ENCODE measurements at places on chromosomes 7 and 10.
A peak's percentile ranks its signal among the peaks of the same experiment; 100 is the strongest.

DNA sequence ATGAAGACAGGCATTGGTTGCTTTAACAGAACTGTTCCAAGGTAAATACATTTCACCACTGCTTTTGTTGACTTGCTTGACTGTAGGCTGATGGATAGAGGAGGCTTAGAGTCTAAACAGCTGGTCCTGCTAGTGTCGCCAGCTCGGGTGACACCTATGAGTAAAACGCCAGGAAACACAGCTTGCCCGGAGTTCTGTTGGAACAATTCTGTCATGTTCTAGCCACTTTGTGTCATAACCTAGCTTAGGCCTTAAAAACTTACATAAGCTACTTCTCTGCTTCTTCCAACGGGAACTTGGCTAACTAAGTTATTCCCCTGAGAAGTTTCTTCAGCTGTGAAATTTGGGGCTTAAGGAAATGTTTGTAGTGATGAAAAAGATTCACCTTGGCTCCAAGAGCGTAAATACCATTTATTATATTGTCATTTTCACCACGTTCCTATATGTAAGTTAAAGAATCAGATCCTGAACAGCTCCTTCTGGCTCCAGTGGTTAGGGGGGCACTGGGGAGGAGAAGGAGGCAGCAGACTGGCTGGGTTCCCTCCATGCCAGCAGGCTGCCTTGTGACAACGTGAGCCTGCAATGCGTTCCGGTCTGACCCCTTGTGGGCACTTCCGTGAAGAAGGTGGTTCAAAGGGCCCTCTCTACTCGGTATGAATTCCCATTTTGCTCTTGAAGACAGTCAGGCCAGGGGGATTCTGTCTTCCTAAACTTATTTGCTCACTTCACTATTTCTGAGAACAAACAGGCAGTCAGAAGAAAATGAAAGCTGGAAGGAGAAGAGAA, 253.2 kb downstream of the BMPER start:
- DNase-seq = no peak

DNA sequence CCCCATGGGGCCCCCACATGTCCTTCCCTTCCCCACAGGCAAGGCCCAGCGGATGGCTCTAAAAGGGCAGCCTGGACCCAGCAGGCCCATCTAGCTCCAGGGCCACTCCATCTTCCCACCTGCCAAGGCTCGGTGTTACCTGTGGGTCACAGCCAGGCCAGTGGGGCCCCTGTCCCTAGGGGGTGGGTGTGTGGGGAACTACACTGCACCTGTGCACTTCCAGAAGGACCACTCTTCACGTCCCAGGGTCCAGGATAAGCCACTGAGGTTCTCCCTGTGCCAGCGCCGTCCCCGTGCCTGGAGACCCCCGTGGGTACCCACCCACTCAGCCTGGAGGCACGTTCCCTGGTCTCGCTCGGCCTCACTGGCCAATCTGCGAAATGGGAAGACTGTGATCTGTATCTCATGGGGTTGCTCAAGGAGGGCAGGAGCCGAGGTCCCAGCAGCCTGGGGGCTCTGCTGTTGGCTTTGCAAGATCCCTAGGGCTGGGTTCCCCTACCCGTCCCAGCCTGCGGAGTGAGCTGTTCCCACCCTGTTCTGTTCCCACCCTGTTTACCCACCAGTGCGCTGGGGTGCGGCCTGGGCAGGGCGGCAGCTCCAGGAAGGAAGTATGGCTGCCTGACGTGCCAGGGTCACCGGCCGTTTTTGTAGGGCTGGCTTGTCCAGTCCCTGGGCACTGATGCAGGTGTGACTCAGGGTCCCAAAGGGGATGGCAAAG, 4.6 kb downstream of the PWWP2B start:
- DNase-seq = no peak

DNA sequence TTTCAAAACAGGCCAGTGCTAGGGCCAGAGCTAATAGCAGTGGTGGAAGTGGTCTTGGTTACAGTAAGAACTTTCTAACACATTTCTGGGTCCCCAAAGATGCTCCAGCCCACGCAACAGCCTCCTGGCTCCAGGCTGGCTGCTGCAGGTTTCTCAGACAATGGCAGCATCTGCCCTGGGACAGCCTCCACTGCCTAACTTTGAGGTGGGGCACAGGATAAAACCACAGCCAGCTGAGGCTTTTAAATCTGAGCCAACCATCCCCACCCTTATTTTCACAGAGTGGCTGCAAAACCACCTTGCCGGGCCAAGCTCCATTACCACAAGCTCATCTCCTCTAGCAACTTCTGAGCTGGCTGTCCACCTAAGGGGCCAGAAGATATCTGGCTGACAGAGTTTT, 84.8 kb downstream of the FAM53B start:
- DNase-seq = no peak

DNA sequence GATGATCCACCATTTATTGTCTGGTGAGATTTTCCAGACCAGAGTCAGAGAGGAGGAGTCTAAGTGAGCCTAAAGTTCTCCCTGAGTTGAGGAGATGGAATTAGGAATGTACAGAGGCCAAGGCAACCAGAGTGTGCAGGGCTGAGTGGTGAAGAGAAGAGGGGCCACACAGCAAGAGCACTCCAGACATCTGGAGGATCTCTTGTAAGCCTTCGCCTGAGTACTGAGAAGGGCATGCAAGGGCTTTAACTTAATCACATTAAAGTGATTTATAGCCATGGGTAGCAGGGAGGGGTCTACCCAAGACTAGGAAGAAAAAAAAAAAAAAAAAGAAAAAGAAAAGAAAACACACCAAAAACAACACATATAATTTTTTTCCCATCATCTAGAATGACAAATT, 1190.4 kb downstream of the GATA3 start:
- no peak for DNase-seq

GRCh38 chr10:96616961-96617360, 30.1 kb upstream of the TM9SF3 start:
- peak; percentile 37 for DNase-seq

DNA sequence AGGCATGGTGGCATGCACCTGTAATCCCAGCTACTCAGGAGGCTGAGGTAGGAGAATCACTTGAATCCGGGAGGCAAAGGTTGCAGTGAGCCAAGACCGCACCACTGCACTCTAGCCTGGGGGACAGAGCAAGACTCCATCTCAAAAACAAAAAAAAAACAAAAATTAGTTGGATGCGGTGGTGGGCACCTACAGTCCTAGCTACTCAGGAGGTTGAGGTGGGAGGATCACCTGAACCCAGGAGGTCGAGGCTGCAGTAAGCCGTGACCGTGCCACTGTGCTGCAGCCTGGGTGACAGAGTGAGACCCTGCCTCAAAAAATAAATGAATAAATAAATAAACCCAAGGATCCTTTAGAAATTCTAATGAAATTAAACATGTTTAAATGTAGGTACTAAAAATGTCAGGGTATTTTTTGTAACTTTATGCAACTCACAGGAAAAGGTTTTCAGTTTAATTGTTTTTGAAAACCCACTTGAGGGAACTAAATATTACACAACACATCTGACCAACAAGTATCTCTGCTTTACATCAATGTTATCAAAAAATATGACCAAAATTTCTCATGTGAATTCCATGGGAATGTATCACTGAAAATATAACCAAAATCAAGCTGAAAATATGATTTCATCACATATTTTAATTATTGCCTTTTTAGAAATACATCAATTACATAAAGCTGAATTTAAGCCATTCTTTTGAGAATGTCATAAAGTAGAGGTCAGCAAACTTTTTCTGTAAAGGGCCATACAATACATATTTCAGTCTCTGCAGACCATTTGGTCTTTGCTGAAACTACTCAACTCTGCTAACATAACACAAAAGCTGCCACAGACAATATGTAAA, 23.9 kb downstream of the UPF2 start:
- no peak for DNase-seq

- DNase-seq = no peak
Observed at GRCh38 chr10:86759073-86759672, 2.8 kb downstream of the BMPR1A start.

GRCh38 chr7:149093228-149093627, 2.7 kb upstream of the ZNF786 start:
- no peak for DNase-seq

- no peak for DNase-seq
Observed at GRCh38 chr10:73791871-73792400, 6.5 kb downstream of the ZSWIM8 start.

GRCh38 chr10:35614312-35614711, 9.2 kb downstream of the GJD4 start:
- DNase-seq = no peak

GRCh38 chr10:132420981-132421846, 24.2 kb downstream of the PWWP2B start:
- DNase-seq = no peak

- no peak for DNase-seq
Observed at GRCh38 chr7:20447021-20447650, 116.4 kb downstream of the ITGB8 start.

- DNase-seq = no peak
Observed at GRCh38 chr7:112510001-112510742, 29.4 kb downstream of the LSMEM1 start.

GRCh38 chr7:33511778-33512177, 382.4 kb downstream of the BBS9 start:
- DNase-seq = no peak

DNA sequence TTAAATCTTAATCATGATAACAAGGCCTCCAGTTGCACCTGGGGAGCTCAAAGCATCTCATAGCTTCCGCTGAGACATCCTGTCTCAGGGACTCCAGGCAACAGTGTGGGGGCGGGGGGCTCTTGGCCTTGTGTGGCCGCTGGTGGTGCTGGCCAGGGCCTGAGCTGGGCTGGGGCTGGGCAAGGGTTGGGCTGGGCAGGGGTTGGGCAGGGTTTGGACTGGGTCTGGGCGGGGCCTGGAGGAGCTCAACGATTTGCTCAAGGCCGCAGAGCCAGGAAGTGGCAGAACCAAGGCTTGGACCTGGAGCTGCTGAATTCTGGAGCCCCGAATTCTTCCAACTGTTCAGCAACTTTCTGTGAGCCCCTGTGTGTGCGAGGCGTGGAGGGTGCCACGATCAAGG, 37.9 kb upstream of the PSMG3 start:
- DNase-seq = no peak

GRCh38 chr7:100087055-100087750, 1.6 kb upstream of the COPS6 start:
- no peak for DNase-seq

DNA sequence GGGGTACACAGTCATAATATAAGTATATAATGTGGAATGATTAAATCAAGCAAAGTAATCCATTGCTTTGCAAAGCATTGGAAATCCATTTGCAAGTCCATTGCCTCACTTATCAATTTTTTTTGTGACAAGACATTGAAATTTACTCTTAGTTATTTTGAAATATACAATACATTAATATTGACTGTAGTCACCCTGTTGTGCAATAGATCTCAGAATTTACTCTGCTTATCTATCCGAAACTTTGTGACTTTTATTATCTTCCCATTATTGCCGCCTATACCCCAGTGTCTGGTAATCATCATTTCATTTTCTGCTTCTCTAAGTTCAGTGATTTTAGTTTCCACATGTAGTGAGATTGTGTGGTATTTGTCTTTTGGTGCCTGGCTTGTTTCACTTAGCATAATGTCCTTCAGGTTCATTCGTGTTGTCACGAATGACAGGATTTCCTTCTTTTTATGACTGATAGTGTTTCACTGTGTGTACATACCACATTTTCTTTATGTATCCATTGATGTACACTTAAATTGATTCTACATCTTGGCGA, 5.8 kb downstream of the MALRD1 start:
- DNase-seq = no peak

GRCh38 chr7:41924796-41925195, 221.9 kb upstream of the INHBA start:
- no peak for DNase-seq

DNA sequence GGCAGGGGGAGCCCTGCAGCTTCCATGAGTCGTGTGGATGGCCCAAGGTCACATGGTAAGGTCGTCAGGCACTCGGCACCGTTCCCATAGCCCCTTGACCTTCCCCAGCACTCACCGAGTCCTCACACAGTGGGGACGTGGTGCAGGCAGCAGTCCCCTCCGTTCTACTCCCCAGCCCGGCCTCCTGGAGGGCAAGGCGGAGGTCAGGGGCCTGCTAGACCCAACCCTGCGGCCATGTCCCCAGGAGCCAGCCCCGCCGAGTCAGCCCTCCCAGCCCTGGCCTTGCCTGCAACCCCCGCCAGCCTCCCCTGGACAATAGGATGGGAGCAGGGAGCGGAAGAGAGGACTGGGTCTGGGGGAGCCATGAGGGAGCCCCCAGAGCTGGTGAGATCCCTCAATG, 65.2 kb downstream of the ELFN1 start:
- DNase-seq = no peak

DNA sequence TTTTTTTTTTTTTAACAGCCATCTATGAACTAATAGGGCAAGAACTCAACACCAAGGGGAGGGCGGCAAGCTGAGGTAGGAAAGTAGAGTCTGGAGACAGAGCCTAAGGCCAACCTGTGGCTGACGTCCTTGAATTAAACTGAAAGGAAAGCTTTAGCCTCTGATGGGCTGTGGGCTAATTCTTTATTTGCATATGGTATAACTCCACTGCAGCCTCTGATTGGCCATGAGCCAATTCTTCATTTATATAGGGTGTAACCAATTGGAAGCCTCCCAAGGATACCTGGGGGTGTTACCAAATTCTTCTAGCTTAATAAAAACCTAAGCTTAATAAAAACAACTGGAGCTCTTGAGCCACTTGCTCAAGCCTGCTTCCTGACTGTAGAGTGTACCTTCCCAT, 10.3 kb downstream of the TYW1 start:
- DNase-seq = peak; percentile 48

GRCh38 chr7:945147-945555, 9.3 kb downstream of the ADAP1 start:
- no peak for DNase-seq

GRCh38 chr10:132608511-132609195, 71.1 kb downstream of the INPP5A start:
- DNase-seq = no peak

GRCh38 chr10:112289373-112290053, 6.3 kb downstream of the TECTB start:
- no peak for DNase-seq

- no peak for DNase-seq
Observed at GRCh38 chr10:110088367-110089104, 80.8 kb downstream of the ADD3 start.

DNA sequence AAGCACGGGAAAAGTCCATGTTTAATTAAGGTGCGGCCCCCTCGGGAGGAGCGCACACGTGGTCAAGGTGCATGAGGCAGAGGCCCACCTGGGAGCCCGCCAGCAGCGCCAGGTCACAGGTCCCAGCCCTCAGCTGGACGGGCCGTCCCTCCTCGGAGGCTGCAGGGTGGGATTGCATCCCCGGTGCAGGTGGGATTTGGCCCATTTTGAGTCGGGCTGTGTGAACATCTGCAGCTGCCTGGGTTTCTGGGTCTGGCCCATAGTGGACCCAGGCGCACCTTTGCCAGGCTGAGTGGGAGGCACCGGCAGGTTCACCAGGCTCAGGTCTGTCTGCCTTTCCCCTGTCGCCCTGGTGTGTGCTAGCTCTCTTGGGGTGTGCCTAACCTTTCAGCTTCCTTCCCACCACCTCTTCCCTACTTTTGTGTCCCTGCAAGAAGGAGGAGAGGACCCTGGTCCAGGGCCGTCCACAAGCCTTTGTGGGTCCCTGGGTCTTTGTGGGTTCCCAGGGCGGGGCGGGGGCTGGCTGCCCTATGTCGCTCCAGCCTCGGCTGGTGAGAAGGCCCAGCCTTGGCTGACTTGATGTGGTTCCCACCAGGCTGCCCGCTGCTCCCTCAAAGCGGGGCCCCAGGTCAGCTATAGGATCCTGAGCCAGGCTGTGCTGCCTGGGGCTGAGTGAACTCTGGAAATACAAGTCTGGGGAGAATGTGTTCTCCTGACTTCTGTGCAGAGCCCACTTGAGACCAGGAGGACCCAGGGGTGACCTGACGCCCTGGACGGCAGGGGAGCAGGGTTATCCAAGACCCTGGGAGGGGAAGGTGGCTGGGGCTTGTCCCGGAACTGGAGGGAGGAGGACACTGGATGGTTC, 186.7 kb upstream of the SHH start:
- DNase-seq = no peak

GRCh38 chr7:31106303-31107105, 54.4 kb downstream of the ADCYAP1R1 start:
- DNase-seq = no peak
